ENCODE measurements at places on chromosomes 3 and 15.
A peak's percentile ranks its signal among the peaks of the same experiment; 100 is the strongest.

- peaks cover 11% of the 10 kb centered on the region for H3K4me1 ChIP-seq
- no peak overlapping the region for H3K4me3 ChIP-seq
- no peaks in the 10 kb centered on the region for H3K27me3 ChIP-seq
- H3K36me3 ChIP-seq, result no peaks in the 10 kb centered on the region
Observed at GRCh38 chr3:62815981-62816380, 59.2 kb downstream of the CADPS start.

DNA sequence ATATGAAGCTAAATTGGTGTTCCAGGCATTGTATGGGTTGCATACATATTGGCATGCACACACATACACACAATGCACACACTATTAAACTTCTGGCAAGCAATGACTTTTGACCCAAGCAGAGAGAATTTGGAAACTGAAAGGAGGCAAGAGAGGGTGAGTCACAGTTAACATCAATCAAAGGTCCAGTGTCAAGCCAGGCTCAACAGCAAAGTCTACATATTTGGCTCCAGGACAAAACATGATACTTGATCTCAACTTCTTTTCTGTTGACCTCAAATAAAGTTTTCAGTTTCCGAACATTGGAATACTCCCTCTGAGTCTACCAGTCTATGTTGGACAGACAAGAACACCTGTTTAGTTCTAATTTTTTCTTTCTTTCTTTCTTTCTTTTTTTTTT, 28.3 kb downstream of the IL12A start:
- H3K36me3 ChIP-seq, result no peaks in the 10 kb centered on the region
- peaks cover 15% of the 10 kb centered on the region for H3K4me1 ChIP-seq
- ATAC-seq, result no peak
- no peak overlapping the region for H3K27ac ChIP-seq
- H3K27me3 ChIP-seq, result peaks cover 8% of the 10 kb centered on the region

- H3K27me3 ChIP-seq, result no peaks in the 10 kb centered on the region
- H3K36me3 ChIP-seq, result peaks cover 30% of the 10 kb centered on the region
- no peak overlapping the region for H3K27ac ChIP-seq
- no peak overlapping the region for H3K4me3 ChIP-seq
- peaks cover 22% of the 10 kb centered on the region for H3K4me1 ChIP-seq
Observed at GRCh38 chr15:89098281-89098680, 10.0 kb downstream of the ABHD2 start.

GRCh38 chr3:149969110-149969939, 1.4 kb downstream of the PFN2 start:
- no peak overlapping the region for H3K27ac ChIP-seq
- H3K4me1 ChIP-seq, result peaks cover 23% of the 10 kb centered on the region
- H3K4me3 ChIP-seq, result peak overlapping the region; percentile 80
- ATAC-seq, result no peak

DNA sequence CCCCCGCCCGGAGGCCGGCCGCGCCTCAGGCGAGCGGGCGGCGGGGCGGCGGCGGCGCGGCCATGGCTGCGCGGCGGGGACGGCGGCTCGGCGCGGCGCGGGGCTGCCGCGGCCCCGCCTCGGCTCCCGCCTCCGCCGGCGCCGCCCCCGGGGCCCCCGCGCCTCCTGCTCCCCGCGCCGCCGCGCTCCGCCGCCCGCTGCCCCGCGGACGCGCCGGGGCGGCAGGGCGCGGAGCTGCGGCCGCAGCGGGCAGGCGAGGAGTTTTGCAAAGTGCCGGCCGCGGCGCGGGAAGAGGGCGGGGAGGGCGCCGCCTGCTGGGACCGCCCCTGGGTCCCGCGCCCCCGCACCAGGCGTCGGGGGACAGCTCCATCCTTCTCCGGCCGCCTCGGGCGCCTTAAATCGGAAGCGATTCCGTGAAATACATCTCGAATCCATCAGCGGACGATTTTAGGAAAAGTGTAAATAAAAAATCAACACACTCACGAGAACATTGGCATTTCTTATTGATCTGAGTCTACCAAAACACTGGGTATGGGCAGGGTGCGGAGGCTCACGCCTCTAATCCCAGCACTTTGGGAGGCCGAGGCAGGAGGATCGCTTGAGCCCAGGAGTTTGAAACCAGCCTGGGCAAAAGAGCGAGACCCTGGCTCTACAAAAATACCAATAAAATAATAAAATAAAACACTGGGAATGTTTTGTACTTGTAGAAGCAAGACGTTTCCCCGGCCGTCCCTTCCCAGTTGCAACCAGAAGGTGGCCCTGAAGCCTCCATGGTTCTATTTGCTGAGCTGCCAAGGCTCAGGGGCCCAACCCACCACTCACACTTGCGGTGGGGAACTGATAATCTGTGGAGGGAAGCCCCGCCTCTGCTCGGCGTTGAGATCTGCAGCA, 136.9 kb downstream of the NUP210 start:
- H3K4me1 ChIP-seq, result peaks cover 17% of the 10 kb centered on the region
- H3K27me3 ChIP-seq, result peaks cover 67% of the 10 kb centered on the region
- no peak overlapping the region for H3K4me3 ChIP-seq
- peak; percentile 73 for ATAC-seq
- peaks cover 5% of the 10 kb centered on the region for H3K36me3 ChIP-seq
- no peak overlapping the region for H3K27ac ChIP-seq

GRCh38 chr3:79887213-79887612, 119.4 kb upstream of the ROBO1 start:
- ATAC-seq, result no peak
- no peak overlapping the region for H3K4me3 ChIP-seq
- no peaks in the 10 kb centered on the region for H3K4me1 ChIP-seq
- no peak overlapping the region for H3K27ac ChIP-seq
- no peaks in the 10 kb centered on the region for H3K36me3 ChIP-seq

DNA sequence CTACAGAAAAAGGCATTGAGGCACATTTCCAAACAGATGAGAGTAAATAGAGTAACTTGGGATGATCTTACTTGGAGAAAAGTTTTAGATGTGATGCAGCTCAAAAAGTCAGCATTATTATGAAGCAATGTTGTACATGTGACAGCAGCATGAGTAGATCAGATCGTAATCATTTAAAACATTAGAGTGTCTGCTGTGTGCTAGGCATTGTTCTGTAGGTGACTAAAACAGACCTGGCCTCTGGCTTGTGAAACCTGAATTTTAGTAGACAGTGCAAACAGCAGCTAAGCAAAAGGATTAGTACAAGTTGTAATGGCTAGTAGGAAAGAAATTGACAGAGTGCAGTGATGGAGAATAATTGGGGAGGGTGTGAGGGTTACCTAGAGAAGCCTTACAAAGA, 15.1 kb downstream of the UBE2E1 start:
- peaks cover 34% of the 10 kb centered on the region for H3K36me3 ChIP-seq
- H3K27me3 ChIP-seq, result no peaks in the 10 kb centered on the region

GRCh38 chr3:88369337-88369736, 219.6 kb downstream of the C3orf38 start:
- no peak overlapping the region for H3K4me3 ChIP-seq
- H3K27me3 ChIP-seq, result no peaks in the 10 kb centered on the region
- no peaks in the 10 kb centered on the region for H3K4me1 ChIP-seq
- no peak for ATAC-seq
- H3K36me3 ChIP-seq, result peaks cover 7% of the 10 kb centered on the region
- H3K27ac ChIP-seq, result no peak overlapping the region

DNA sequence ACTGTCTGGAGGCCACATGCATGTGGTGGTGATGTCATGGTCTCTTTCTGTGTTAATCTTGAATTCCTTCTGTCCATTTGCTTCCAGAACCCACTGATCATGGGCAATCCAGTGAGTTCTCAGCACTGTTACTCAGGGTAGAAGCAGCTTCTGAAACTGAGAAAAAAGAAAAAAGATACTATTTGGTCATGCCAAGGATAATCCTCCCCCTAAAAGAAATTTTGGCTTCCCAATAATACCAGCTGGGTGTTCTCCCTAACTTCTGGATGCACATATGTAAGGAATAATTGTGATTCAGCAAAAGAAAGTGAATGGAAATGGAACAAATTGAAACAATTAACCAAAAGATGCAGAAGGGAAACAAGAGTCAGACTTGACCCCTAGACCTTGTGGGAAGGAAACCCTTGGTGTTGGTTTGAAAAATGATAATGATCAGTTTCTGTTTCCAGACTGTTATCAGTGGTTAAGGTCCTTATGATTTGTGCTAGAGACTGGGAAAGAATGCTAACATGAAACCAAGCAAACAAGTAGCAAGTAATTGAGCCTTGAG, 92.3 kb downstream of the RBMS3 start:
- no peaks in the 10 kb centered on the region for H3K36me3 ChIP-seq
- no peak overlapping the region for H3K4me3 ChIP-seq

- ATAC-seq, result no peak
- no peaks in the 10 kb centered on the region for H3K36me3 ChIP-seq
- peaks cover 32% of the 10 kb centered on the region for H3K4me1 ChIP-seq
- no peak overlapping the region for H3K27ac ChIP-seq
- H3K4me3 ChIP-seq, result peak overlapping the region; percentile 16
Observed at GRCh38 chr3:12891391-12891984, 50.1 kb upstream of the RPL32 start.

GRCh38 chr3:130686833-130687232, 59.8 kb downstream of the PIK3R4 start:
- no peak overlapping the region for H3K4me3 ChIP-seq
- no peak for ATAC-seq
- peaks cover 64% of the 10 kb centered on the region for H3K36me3 ChIP-seq

DNA sequence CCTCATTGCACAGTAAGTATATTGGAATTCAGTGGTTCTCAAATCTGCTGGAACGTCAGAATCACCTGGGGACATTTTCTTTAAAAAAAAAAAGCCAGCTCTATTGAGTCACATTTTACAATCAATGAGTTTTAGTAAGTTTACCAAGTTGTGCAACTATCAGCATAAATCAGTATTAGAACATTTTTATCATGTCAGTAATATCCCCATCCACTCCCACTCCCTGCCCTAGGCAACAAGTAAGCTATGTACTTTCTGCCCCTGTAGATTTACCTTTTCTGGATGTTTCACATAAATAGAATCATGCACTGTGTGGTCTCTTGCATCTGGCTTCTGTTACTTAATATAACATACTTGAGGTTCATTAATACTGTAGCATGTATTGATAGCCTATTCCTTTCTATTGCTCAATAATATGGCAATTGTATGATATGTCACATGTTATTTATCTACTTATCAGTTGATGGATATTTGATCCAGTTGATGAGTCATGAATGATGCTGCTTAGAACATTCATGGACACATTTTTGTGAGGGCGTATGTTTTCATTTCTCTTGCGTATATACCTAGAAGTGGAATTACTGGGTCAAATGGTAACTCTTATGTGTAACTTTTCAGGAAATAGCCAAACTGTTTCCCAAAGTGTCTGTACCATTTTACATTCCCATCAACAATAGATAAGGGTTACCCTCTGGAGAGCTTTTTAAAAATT, 180.5 kb downstream of the THSD4 start:
- peaks cover 42% of the 10 kb centered on the region for H3K27me3 ChIP-seq
- no peaks in the 10 kb centered on the region for H3K4me1 ChIP-seq
- no peak for ATAC-seq
- no peak overlapping the region for H3K4me3 ChIP-seq
- no peak overlapping the region for H3K27ac ChIP-seq
- H3K36me3 ChIP-seq, result no peaks in the 10 kb centered on the region

DNA sequence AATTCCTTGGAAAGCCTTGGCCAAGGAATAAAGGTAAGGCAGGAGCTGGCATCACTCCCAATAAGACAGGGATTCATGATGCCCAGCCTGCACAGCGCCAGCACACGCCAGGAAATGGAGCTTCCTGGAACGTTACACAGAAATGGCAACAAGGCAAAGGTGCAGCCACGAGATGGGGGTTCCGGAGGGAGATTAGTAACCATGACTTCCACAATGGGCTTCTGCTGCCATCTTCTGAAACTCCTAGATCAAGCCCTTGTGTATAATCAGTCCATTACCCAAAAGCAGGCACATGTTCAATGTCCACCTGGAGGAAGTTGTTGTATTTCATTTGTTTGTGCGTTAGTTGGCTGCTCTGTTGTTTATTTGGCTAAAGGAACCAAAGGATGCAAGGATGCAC, 131.2 kb upstream of the TRIM42 start:
- ATAC-seq, result no peak
- H3K27me3 ChIP-seq, result no peaks in the 10 kb centered on the region
- H3K36me3 ChIP-seq, result no peaks in the 10 kb centered on the region
- no peak overlapping the region for H3K4me3 ChIP-seq
- no peaks in the 10 kb centered on the region for H3K4me1 ChIP-seq

- H3K36me3 ChIP-seq, result no peaks in the 10 kb centered on the region
- no peak overlapping the region for H3K4me3 ChIP-seq
- no peaks in the 10 kb centered on the region for H3K4me1 ChIP-seq
- H3K27me3 ChIP-seq, result no peaks in the 10 kb centered on the region
Observed at GRCh38 chr15:95567686-95568085, 762.8 kb upstream of the NR2F2 start.

DNA sequence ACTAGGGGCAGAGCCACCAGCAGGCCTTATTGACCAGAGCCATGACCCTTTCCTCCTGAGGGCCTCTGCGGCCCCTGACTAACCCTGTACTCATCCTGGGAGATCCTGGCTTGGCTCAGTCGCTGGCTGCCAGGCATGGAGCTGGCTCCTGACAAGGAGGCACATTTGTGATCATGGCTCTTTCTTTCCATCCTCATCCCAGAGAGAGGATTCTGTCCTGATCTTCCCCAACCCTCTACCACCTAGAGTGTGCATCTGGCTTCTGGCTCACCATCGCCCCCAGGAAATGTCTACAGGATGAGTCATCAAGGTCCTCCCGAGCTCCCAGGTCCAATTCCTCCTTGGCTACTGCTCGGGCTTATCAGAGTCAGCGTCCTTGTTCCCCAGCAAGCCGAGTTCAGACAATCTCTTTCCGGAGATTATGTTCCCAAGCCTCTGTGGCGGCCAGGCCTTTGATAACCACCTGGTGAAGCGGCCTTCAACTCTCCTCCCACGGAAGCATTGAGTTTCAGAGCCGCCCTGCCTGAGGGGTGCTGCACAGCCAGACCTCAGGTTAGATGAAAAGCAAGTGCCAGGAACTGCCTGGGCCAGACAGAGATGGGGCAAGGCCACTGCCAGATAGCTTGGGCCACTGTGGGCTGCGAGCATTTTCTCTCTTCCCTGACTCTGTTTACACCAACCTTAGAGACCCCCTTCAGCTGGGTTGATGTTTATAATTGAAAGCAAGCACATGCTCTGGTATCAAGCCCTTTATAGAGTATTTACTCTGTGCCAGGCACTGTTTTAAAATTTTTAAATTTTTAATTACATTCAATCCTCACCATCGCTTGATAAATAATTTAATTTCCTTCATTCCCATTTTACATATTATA, 44.3 kb upstream of the MRPS22 start:
- no peak for ATAC-seq
- H3K27me3 ChIP-seq, result peaks cover 11% of the 10 kb centered on the region
- no peak overlapping the region for H3K27ac ChIP-seq
- no peaks in the 10 kb centered on the region for H3K36me3 ChIP-seq
- no peak overlapping the region for H3K4me3 ChIP-seq

DNA sequence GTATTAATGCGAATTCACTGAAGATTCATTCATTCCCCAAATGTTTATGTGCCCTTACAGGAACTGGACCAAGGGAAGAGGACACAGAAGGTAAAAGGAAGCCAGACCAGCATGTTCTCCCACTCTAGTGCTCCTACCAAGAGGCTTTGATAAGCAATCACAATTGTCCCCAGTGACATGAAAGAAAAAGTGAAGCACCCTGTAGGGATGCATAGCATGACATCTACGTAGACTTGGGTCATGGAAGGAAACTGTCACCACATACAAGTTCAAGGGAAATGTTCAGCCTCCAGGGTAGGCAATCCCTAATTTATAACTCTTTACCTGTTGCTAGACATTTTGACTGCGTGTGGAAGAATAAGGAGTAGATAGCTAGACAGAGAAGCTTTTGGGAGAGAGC, 348.6 kb upstream of the MCTP2 start:
- ATAC-seq, result no peak
- no peak overlapping the region for H3K27ac ChIP-seq
- H3K4me3 ChIP-seq, result no peak overlapping the region
- no peaks in the 10 kb centered on the region for H3K36me3 ChIP-seq
- H3K4me1 ChIP-seq, result no peaks in the 10 kb centered on the region

GRCh38 chr15:62528505-62528904, 363.4 kb upstream of the C2CD4B start:
- no peak overlapping the region for H3K4me3 ChIP-seq
- H3K27me3 ChIP-seq, result peaks cover 8% of the 10 kb centered on the region
- H3K27ac ChIP-seq, result no peak overlapping the region
- no peaks in the 10 kb centered on the region for H3K4me1 ChIP-seq

Measured in stimulated activated memory B cell treated with anti-CD40 and anti-IgM and Interleukin-4, amounts not matched to agents 10 μg/mL and 1 μg/mL and 100 μg/mL, for 72 hours (primary cell).